Islet precursor cell (in vitro differentiated cells): ENCODE measurements at places on chromosomes 3 and 15.

- DNase-seq, result no peak
Observed at GRCh38 chr3:102034639-102035451, 185.5 kb downstream of the NFKBIZ start.

GRCh38 chr3:187361835-187362234 lies 6.3 kb upstream of the RTP4 start:
- no peak for DNase-seq

DNA sequence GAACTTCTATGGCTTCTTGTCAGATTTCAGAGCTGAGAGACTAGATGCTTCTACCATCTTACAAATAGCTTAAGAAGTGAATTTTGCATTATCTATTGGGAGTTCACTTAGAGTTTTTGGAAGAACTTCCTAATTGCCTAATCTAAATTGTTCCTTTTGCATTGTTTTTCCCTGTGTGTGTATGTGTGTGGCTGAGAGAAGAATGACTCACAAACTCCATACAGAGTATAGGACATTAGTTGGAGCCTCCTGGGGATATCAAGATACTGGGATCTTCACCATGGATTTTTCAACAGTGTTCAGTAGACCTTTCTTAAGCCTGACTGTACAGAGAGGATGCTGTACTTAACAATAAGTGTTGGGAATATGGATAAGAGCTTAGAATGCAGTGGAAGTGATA lies 10.9 kb downstream of the TLNRD1 start:
- no peak for DNase-seq

GRCh38 chr3:181919375-181919774 lies 207.7 kb downstream of the SOX2 start:
- DNase-seq, result no peak

- DNase-seq, result no peak
Observed at GRCh38 chr15:91468871-91469580, 369.0 kb downstream of the SV2B start.

- no peak for DNase-seq
Observed at GRCh38 chr3:62238003-62238402, 135.3 kb downstream of the FEZF2 start.

GRCh38 chr3:126659915-126660886 lies 5.3 kb upstream of the TXNRD3 start:
- DNase-seq, result no peak

DNA sequence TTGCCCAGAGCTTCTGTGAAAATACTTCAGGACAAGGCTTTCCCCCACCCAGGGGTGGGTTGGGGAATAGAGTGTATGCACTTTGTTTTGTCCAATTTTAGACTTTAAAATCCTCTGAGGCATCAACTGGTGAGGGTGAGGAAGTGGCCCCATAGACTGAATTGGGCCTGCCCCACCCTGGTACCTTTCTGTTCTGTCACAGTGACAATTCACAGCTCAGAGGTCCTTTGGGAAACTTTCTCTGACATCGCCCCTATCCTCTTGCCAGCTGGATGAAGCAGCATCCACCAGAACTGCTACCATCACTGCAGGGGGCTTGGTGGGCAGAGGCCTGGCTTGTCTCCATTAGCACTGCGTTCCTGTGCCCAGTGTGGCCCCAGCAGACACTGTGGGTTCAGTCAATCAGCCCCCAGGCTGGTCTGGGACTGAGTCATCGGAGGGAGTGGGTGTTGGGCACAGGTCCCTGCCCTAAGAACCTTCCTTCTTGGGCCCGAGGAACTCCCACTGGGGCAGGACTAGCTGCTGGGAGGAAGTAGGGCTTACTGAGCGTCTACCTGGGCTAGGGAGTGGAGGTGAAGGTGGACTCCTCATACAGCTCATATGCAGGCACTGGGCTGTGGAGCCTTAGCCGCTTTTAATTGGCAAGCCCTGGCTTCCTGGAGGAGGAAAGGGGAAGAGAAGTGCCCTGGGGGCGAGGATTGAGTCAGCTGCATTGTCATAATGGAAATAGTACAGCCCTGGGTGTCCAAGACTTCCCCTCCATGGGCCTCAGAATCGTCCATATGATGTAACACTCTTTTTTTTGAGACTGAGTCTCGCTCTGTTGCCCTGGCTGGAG lies 1.5 kb upstream of the PPM1M start:
- peak; percentile 87 for DNase-seq

- DNase-seq, result no peak
Observed at GRCh38 chr3:170414202-170414663, 4.4 kb upstream of the CLDN11 start.

GRCh38 chr15:91927585-91927984 lies 74.1 kb downstream of the SLCO3A1 start:
- no peak for DNase-seq
